ENCODE measurements at places on chromosomes 4 and X. TPM values are rescaled to one million over a fixed set of nuclear protein-coding genes. Genes with fewer than 3 reads are reported as not detected.

The GAB1 gene
- 21.3 TPM for total RNA-seq

The RAB41 gene
- not detected for total RNA-seq

The NMU gene
- 30.5 TPM for total RNA-seq

The DYNLT3 gene
- total RNA-seq, result 3.7 TPM

The CMC4 gene
- 3.7 TPM for total RNA-seq

The GCNA gene
- 0.95 TPM for total RNA-seq

The CLIC2 gene
- 0.61 TPM for total RNA-seq

The USP51 gene
- 6.6 TPM for total RNA-seq

The TXLNG gene
- total RNA-seq, result 42.6 TPM

DNA sequence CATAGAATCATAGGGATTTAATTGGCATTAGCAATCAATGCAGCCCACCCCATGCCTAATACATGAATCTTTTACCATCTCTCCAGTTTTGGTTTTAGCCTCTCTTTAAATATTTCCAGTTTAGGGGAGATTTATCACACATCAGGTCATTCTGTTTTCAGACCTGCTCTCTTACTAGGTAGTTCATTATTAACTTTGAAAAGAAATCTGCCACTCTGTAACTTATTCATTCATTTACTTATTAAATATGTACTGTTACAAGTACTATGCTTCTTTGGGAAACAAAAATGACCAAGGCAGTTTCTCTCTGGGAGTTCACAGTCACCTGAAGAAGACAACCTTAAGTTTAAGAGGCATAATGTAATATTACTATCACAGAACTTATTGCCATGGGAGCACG, 62.1 kb downstream of the USO1 start:
- no peak for DNase-seq

- no peak for DNase-seq
Measured at GRCh38 chr4:70670332-70671014, 4.2 kb upstream of the JCHAIN start.

GRCh38 chr4:8038719-8039251, 99.1 kb upstream of the AFAP1 start:
- DNase-seq, result no peak

- no peak for DNase-seq
Measured at GRCh38 chr4:159224408-159224807, 121.5 kb downstream of the RAPGEF2 start.

GRCh38 chr4:151690876-151691275, 69.9 kb downstream of the GATB start:
- no peak for DNase-seq

DNA sequence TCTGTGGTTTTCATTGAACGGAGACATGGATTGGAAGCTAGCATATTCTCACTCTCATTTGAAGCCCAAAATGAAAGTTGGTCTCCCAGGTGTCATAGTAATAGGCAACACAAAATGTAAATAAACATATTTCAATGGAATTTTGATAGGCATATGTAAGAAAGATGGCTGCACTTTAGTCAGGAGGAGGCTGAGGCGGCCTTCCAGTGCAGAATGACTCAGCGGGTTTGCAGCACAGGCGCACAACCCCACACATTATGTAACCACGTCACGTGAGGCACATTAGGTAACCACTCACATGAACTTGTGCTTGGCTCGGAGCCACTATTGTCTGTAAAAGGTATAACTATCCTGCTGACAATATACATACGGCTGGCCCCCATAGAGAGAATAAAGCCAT, 381.7 kb downstream of the GPAT3 start:
- DNase-seq, result no peak

DNA sequence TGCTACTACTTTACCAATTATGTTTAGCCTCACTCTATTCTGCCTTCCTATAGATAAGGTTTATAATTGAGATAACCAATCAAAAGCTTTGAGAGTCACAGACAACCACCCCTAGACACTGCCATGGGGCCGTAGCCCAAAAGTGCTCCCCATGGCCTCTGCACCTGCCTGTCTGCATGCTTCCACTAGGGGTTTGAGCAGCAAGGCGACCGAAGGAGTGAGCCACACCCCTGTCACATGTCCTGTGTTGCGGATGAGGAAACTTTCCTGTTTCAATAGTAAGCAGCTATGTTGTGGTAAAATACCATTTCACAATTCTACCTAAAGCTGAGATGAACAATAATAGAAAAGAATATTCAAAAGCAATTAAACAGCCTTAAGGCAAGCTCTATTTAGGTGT, 856.0 kb upstream of the FRG1 start:
- DNase-seq, result no peak

DNA sequence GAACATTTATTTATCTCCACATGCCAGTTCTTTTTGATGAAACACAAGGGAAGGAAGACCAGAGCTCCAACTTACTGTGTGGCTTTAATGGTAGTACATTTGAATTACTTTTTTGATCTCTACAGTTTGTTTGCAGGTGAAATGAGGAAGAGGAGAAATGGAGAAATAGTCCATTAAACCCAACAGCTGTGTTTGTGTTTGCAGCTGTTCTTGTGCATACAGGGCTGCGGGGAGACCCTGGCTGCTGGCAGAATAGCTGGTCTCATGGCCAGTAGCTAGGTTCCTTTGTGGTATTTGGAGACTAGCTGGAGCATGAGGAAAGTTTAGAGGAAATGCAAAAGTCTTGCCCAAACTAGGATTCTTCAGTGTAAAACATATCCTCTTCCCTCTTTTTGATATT, 374.8 kb downstream of the GPAT3 start:
- no peak for DNase-seq

DNA sequence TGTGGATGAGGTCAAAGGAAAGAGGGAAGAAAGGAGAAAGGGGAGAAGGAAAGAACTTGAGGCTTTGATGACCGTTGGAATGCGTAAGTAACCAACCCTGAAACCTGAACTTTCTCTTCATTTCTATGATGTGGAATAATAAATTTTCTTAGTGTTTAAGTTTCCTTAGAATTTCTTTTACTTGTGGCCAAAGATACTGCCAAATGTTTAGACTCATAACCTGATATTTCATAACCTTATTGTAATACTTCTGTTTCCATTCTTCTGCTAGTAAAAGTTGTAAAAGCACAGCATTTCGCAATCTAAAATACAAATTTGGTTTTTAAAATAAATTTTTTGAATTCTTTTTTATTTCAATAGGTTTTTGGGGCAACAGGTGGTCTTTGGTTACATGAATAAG, 258.5 kb upstream of the GIMD1 start:
- no peak for DNase-seq

DNA sequence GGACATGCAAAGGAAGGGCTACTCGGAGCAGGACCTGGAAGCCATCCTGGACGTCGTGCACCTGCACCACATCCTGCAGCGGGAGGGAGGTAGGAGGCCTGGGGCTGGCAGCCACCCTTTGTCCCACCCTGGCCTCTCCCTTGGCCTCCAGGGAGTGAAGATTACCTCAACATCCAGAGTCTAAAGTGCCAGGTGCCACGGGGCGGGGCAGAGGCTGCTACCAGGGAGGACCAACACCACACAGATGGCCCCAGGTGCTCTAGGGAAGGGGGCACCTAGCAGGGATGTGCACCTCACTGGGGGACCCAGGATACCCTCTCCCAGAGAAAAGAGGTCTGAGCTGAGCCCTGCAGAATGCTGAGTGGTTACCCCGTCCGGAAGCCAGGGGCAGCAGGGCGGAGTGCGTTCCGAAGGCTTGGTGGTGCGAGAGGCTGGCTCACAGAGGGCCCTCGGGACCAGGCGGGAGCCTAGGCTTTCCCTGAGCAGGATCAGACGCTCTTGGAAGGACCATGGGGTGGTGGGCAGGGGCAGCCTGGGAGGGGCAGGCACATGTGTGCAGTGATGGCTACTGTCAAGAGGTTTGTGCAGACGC, 16.1 kb downstream of the ABCD1 start:
- no peak for DNase-seq

DNA sequence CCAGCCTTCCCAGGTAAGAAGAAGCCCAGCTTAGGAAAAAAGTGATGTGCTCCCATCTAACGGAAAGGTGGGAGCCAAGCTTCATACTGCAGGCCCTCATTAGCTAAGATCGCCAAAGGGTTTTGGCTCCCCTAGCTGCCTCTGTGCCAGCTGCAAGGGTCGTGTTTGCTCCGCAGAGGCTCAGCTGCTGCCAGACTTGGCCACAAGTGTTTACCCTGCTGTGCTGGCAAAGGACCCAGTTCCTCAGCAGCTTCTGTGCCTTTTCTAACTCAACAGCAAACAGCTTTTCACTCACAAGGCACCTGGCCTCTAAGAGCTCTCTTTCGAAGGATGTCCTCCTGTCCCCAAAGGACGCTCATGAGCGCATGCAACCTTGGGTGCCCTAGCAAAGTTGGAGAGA, 12.2 kb upstream of the VMA21 start:
- no peak for DNase-seq

- DNase-seq, result no peak
Measured at GRCh38 chr4:100842856-100843255, 325.0 kb upstream of the EMCN start.

DNA sequence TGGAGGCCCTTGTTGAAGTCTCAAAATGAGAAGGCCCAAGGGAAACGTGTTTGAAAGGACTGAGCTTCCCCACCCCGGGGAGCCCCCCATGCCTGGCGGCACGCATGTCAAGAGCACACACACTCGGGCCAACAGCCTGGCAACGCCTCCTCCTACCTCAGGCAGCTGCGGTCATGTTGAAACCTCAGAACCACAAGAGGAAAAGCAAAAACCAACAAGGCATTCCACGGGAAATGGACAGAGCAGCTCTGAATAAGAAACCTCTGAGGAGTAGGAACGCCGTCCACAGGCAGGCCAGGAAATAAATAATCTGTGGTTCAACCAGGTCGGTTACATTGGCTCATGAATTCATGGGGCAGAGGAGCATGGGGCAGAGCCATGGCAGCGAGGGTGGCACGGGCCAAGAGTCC, 95.7 kb upstream of the AFAP1 start:
- no peak for DNase-seq

GRCh38 chrX:119015407-119016237, 41.2 kb downstream of the LONRF3 start:
- DNase-seq, result no peak

GRCh38 chr4:132065940-132066495, 1083.1 kb upstream of the PCDH10 start:
- DNase-seq, result no peak

DNA sequence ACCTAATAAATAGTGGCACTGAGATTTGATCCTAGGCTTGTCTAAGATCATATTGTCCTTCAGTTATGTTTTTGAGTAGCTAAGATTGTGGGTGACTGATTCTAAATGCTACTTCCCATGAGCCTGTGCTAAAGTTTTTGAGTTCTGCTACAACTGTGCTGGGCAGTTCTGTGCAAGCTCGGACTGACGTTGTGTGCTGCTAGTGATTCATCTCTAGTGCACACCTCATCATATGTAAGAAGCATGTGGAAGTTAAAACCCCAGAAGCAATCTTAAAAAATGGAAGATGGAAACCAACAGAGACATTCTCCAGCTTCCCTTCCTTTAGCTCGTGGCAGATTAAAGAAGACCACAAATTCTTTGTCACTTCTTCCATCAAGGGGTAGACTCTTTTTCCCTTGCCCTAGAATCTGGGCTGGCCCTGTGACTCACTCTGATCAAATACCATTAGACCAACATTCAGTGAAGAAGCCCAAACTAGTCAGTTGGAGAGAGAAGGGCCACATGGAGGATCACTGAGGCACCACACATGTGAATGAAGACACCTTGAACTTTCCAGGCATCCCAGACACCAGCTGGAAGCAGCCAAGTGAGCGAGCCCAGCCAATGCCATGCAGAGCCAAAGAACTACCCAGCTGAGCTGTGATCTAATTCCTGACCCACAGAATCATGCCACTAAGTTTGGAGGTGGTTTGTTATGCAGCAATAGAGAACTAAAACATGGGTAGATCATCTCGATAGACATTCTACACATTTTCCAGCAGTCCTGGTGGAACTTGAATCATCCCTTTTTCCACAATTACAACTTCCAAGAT, 16.8 kb downstream of the ARHGAP6 start:
- DNase-seq, result no peak

DNA sequence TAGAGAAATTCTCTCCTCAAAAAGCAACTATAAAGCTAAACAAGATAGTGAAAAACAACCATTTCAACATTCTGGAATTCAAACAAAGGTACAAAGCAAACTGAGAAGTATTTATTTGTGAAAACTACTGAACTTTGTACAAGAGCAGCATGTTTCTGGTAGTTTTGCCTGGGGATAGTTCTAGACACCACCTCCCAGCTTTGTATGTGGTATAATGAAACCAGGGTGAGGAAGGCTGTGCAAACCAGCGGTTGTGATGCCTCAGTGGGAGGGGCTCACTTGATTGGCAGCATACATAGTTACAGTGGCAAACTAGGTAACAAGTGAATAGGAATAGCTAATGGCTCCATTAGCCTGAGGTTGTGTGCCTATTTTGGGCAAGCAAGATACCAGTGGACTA, 18.6 kb upstream of the FRMD7 start:
- no peak for DNase-seq

DNA sequence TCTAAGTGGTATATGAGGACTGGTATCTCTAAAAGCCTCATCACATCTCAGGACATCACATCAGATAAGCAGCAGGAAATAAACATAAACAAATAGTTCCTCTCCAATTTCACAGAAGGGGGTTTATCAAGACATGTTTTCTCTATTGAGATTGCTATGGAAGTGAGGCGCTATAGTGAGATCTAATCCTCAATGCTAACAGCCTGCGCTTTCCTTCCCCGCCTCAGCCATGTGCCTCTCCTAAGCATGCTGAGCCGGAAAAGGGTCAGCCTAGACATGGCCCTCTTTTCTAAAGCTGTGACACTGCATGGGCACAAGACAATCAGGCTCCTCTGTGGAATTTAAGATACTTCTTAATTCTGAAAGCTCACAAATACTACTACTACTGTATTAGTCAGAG, 286.1 kb downstream of the INPP4B start:
- no peak for DNase-seq

GRCh38 chr4:108988464-108989195, 225.8 kb upstream of the ETNPPL start:
- no peak for DNase-seq

GRCh38 chr4:117986321-117986720, 48.0 kb upstream of the NDST3 start:
- no peak for DNase-seq

DNA sequence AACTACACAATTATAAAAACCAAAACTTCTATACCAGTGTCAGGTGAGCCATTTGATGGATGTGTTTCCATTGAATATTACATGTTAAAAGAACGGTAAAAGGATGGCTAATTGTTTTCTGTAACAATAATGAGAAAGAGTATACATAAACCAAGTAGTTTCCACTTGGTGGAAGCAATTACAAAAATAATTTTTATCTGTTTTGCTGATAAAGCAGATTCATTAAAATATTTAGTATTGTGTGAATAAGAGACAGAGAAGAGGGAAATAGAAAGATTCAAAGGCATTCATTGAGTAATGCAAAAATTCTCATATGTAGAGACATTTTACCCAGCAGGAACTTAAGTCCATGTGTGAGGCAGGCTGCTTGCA, 95.7 kb downstream of the ANK2 start:
- DNase-seq, result no peak

DNA sequence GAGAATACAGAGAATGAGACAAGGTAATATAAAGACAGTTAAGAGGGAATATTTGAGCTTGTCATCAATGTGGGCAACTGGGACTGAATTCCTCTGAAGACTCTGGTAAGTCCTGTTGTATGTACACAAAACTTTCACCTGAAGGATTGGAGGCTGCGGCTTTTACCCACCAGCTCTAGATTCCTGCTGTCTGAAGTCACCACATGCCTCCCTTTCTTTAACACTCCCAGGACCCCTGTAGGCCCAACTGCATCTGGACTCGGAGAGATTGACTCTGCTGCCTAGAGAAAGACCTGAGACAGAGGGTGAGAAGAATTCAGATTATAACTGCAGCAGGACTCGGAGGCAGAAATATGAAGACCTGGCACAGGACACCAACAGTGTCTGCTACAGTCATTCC, 1048.0 kb downstream of the PDHA2 start:
- no peak for DNase-seq

GRCh38 chrX:53440101-53440500, 5.9 kb upstream of the HSD17B10 start:
- no peak for DNase-seq
